Renal pelvis (tissue), 12 donors: ENCODE measurements at places on chromosomes 12 and 14.

DNA sequence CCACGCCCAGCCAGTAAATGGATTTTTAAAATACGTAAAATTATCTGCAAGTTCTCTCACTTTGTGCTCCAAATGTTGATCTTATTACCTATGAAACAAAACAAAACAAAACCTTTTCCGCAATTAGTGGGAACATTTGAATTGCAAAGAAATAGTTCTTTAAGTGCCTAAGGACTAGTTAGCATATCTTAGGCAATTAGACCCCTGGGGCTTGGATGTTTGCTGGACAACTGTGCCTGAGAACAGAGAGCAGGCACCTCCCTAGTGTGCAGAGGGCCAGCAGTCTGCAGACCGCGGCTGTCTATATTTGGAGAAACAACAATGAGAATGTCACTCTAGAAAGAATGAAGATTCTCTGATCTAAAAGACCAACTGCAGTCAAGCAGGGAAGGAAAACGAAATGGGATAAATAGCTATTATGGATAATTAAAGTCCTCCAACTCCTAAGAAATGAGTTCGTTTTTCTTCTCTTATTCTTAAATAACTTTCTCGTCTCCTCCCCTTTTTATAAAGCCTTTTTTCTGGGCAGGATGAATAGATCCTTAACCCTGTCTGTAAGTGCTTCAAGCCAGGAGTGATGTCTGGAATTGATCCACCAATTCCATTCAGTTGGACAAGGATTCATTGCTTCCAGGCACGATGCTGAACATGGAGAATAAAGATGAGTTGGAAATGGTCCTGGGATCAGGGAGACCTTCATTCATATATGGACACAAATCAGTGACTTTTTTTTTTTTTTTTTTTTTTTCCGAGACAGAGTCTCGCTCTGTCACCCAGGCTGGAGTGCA, 16.2 kb downstream of the SLC17A8 start:
- no peak for DNase-seq

GRCh38 chr14:67241411-67242167, at the start of gene PALS1:
Gene PALS1 (plus strand): TSS chr14:67241435. CDS start chr14:67279171, 37,736 bp downstream.
- DNase-seq = no peak

DNA sequence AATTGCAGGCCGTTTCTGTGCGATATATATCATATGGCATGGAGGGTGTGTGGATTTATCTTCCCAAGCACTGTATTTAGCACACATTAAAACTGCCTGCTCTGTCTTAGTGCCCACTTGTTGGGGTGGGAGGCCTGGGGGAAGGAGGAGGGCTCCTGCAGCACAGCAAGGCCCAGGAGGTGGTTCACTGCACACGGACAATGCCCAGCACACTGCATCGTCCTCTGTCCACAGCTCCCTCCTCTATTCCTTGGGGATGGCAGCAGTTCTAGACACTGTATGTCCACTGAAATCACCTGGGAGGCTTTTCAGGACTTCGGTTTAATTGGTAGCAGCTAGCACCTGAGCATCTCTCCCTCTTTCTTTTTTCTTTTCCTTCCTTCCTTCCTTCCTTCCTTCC, 161.2 kb downstream of the KTN1 start:
- no peak for DNase-seq

GRCh38 chr12:68434391-68435298, 102.5 kb upstream of the MDM1 start:
- no peak for DNase-seq

- peak; percentile 55 for DNase-seq
These were observed 47.0 kb upstream of the LGR5 start for GRCh38 chr12:71392521-71393145.
